Fibroblast of the aortic adventitia (primary cell): ENCODE measurements at places on chromosomes 1 and 21. TPM values are rescaled to one million over a fixed set of nuclear protein-coding genes. Genes with fewer than 3 reads are reported as not detected.

ZSWIM5 gene
- 0.49 and 4.7 TPM in 2 replicates for total RNA-seq

DNA sequence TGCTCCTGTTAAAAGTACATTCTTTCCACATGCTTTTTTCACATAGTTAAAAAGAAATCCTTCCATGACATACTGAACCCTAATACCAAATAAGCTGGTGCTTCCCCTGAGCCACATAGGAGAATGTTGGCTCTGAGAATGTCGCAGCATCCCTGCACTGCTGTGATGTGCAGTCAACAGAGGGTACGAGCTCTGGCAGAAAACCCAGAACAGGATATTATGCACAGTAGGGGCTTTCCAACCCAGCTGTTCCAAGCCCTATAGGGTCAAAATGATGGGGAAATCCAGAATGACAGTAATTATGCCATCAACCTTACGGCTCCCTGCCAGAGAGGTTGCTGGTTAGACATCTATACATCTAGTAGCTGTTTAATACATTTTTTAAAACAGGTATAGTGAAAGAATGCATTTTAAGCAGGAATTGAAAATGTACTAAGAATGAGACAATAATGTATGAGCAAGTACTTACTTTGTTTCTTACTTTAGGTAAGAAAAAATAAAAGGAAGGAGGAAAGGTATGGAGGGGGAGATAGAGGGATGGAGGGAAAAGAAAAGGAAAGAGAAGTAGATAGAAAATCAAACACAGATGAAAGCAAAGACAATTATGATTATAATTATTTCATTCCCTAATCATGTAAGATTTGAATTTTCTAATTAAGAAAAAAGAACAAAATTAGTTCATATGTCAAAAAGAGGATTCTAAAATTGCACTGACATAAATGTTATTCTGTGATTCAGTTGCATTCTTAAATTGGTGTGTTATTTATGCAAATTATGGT is 126.0 kb downstream of the NR5A2 start:
- no peak for DNase-seq

GRCh38 chr1:245881767-245882391 is 625.2 kb downstream of the SMYD3 start:
- DNase-seq: no peak

DNA sequence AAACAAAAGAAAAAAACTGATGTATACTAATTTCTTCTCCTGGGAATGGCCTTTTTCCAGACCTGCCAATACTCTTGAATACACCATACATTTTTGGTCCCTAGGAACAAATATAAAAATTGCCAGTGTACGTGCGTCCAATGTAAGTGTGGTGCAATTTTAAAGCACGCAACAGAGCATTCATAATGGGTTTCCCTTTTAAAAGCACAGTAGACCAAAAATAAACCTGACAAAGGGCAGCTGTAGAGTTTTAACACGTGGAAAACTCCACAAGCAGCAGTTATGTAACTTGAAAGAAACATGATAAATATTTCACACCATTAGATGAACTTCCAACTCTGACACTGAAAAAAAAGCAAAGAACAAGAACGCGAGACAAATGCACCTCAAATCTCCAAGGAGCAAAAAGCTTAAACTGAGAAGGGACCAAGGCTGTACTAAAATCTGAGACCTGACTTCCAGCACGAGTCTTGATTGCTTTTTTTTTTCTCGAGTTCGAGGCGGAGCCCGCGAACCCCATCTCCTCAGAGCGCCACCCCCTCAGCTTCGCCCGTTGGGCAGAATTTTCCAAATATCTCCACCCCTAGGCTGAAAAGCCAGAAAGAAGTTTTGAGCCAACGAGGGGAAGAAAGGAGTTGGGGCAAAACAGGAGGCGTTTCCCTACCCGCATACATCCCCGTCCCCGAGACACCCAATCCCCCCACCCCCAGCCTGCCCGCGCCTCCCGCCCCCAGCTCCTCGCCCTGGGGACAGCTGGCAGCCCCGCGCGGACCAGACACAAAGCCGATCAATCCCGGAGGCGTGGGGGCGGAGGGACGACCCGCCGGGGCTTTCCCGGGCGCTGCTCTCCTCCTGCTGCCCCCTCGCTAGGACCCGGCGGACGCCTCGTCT is at the start of gene JAM2:
JAM2 (plus strand) TSS at position 599 of the 891 bp plus-strand sequence. CDS start 564 bp downstream, outside the sequence.
- peak; percentile 54 for DNase-seq

- peak; percentile 8 for DNase-seq
These were observed 23.3 kb downstream of the CYP2J2 start for GRCh38 chr1:59903141-59903754.

- no peak for DNase-seq
These were observed at the start of gene MIXL1 for GRCh38 chr1:226223157-226223785. Gene MIXL1 (plus strand): TSS chr1:226223664. CDS start chr1:226223682, 18 bp downstream.

RAB25 gene
- not detected in 2 replicates for total RNA-seq

WDR64 gene
- total RNA-seq: not detected in 2 replicates

WDR26 gene
- 57.7 and 88.6 TPM in 2 replicates for total RNA-seq

B3GALT5 gene
- 0.18 TPM in 1 of 2 replicates, not detected in the other for total RNA-seq

DNA sequence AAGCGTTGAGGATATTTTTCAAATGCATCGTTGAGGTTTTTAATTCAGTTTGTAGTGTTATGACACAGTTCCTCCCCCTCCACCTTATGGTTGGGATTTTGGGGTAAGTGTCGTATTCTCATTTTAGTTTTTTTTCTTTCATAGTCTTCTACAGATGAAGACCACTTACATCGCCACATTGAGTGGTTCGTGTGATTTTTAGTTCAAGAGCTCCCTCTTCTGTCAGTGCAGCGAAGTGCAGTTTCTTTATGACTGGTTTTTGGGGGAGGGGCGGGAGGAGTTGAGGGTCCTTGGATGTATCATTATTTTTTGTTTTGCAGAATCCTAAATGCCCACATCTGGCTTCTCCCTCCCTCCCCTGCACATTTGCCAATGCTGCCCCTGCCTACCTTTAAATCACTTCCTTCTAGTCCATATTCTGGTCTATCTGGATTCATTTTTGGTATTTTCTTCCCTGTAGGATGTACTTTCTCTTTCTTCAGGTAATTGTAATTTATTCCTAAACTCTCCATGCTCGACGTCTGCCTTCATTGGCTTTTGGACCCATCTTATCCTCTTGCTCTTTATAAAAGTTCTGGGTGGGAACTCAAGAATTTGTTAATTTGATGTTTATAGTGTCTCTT is 433.1 kb downstream of the CAMTA1 start:
- DNase-seq: peak; percentile 44

DNA sequence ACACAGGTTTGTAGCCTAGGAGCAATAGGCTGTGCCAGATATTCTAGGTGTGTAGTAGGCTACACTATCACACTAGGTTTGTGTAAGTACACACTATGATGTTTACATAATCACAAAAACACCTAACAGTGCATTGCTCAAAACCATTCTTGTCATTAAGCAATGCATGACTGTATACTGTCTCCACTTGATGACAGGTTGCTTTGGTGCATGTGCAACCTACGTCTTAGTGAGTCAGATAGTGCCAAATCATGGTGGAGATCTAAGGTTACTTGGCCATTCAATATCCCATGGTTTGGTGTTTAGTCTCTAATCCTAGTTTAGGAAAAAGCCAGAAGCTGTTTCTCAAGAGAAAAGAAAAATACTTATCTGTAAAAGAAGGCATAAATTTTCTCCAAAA is 181.1 kb downstream of the KCNK2 start:
- DNase-seq: no peak

AHDC1 gene
- 14.6 and 19.1 TPM in 2 replicates for total RNA-seq

- DNase-seq: no peak
These were observed 30.3 kb upstream of the PPP2R5A start for GRCh38 chr1:212254853-212255363.

AMY1B gene
- not detected in 2 replicates for total RNA-seq

- DNase-seq: peak; percentile 33
These were observed 626 bp downstream of the CXADR start for GRCh38 chr21:17513214-17514123.

BCL2L15 gene
- 0.18 TPM in 1 of 2 replicates, not detected in the other for total RNA-seq

- DNase-seq: no peak
These were observed 71.4 kb upstream of the FAM20B start for GRCh38 chr1:178954325-178954690.

GART gene
- total RNA-seq: 75.4 and 104 TPM in 2 replicates

DNA sequence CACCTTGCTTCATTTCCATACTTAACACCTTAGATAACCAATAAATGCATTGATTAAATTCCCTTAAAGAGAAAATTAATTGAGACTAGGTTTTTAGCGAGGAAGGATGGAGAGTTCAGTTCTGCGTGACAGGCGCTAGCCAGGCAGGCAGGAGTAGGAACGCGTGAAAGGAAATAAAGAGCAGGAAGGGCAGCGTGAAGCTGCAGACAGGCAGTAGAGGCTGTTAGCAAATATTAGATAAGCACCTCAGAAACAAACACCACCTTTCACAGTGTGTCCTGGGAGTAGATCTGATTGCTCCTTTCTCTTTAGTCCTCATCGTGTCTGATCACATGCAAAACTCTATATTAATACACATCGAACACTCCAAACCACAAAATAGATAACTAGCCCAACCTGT is 282.7 kb upstream of the ADGRL2 start:
- no peak for DNase-seq

DNA sequence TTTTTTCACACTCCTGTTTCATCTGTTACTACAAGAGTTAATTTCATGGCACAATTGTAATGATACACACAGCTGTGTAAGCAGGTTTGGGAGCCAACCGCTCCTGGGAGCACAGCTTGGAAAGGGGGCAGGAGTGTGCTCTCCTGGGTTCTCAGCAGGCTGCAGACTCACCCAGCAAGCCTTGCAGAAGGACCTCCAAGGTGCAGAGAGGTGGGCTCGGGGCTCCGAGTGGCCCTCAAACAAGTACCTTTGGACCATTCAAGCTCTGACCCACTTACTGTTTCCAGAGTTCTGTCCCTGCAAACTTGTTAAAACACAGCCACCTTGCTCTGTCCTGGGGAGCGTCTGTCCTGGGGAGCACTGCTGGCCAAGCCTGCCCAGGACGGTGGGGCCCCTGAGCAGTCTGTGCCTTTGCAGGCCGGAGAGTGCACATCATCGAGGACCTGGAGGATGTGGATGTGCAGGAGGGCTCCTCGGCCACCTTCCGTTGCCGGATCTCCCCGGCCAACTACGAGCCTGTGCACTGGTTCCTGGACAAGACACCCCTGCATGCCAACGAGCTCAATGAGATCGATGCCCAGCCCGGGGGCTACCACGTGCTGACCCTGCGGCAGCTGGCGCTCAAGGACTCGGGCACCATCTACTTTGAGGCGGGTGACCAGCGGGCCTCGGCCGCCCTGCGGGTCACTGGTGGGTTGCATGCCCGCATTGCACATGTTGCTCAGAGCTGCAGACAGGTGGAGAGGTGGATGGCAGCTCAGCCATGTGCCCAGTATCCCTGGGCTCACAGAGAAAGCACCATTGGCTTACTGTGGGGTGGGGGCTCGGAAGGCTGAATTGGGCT is 78.0 kb downstream of the OBSCN start:
- DNase-seq: no peak

- peak; percentile 82 for DNase-seq
These were observed 191.8 kb downstream of the TPR start for GRCh38 chr1:186183219-186183618.

DNA sequence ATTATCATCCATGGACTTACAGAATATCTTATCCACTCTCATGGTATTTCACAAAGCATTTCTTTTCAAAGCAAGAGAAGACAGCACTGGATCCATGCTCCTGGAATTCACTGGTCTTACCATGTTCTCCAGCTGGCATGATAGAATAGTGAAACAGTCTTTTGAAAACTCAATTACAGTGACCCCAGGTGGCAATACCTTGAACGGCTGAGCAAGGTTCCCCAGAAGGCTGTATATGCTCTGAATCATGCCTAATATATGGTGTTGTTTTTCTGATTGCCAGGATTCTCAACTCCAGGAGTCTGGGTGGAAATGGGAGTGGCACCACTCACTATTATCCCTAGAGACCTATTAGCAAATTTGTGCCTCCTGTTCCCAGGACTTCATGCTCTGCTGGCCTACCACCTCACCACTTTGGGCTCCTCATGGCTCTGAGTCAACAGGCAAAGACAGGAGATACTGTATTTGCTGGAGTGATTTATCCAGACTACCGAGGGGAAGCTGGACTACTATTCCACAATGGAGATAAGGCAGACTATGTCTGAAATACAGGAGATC is 87.6 kb downstream of the CATSPERE start:
- no peak for DNase-seq

DNA sequence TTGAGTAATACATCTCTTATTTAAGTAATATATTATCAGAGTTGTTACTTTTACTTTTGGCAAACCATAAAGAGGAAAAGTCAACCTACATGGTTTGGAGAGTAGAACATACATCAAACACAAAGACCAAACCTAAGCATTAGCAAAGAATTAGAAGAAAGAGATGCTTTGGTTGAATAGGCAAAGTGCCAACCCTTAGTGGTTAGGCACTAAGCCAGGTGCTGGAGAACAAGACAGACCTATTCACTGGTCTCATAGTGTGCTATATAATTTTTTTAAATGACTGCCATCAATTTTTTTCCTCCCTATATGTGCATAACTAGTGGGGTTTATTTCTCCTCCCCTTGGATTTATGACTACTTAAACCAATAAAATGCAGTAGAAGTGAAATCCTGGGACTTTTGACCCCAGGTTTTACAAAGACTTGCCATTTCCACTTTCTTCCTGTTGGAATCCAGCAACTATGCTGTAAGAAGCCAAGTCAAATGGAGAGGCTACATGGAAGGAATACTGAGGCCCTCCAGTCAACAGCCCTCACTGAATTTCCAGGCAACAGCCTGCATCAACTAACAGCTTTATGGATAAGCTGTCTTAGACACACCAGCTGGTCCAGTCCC is 69.8 kb upstream of the HAO2 start:
- DNase-seq: peak; percentile 68

- DNase-seq: no peak
These were observed 41.7 kb upstream of the IFFO2 start for GRCh38 chr1:18998016-18998724.

GRCh38 chr1:183646776-183647175 is 6.3 kb downstream of the APOBEC4 start:
- no peak for DNase-seq

DNA sequence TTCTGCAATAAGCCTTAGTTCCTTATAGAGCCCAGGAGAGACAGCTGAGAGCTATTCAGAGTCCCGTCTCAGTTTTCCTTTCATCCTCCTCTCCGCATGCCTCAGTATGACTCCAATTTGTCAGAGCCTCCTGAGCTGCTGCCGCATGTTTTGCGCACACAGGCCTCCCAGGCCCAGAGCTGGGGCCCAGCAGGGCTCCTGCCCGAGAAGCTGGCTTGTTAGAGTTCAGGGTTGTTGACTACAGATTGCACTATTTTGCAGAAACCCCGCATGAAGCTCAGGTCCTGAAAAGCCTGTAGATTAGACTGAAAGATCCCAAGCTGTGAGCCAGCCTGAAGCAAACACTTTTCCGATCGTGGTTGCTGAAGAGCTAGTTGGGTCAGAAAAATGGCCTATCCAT is 51.5 kb downstream of the IGSF5 start:
- DNase-seq: no peak
